ENCODE measurements at places on chromosomes 13 and 19.

GRCh38 chr13:98940325-98941001 is 37.4 kb downstream of the DOCK9 start:
- no peak for DNase-seq

GRCh38 chr13:40168425-40169166 is 497.8 kb downstream of the FOXO1 start:
- no peak for DNase-seq

GRCh38 chr19:46726551-46726950 is 9.6 kb upstream of the PRKD2 start:
- no peak for DNase-seq

- DNase-seq = no peak
Observed at GRCh38 chr13:24670961-24671381, 9.2 kb upstream of the ATP12A start.

DNA sequence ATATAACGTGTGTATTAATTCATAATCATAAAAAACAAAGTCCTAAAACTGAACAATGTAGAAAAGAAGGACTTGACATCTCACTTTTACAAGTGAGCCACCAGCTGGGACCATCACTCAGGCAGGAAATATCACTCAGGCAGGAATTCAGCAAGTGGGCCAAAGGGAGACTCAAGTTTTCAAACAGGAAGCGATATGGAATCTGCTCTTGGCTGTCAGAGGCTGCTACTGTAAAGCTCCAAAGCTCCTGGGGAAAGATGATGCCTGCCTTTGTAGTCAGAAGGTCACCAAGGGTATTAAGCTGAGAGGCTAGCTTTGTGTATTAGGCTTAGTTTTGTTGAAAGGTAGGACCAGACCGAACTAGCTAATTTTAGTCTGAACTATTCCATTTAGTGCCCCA is 5.5 kb upstream of the AKAP11 start:
- no peak for DNase-seq

GRCh38 chr13:42384265-42384664 is 112.3 kb downstream of the AKAP11 start:
- DNase-seq = no peak
